ENCODE measurements at places on chromosomes 3 and 15.

GRCh38 chr3:185654758-185655145, 68.7 kb downstream of the SENP2 start:
- H3K27ac ChIP-seq, result no peak overlapping the region
- no peak overlapping the region for H3K4me3 ChIP-seq
- H3K4me1 ChIP-seq, result no peaks in the 10 kb centered on the region
- H3K27me3 ChIP-seq, result no peaks in the 10 kb centered on the region
- no peaks in the 10 kb centered on the region for H3K36me3 ChIP-seq

- H3K27me3 ChIP-seq, result no peaks in the 10 kb centered on the region
- no peak overlapping the region for H3K4me3 ChIP-seq
- no peak for DNase-seq
- no peaks in the 10 kb centered on the region for H3K4me1 ChIP-seq
- H3K36me3 ChIP-seq, result no peaks in the 10 kb centered on the region
Observed at GRCh38 chr3:155231792-155232191, 61.7 kb downstream of the STRIT1 start.

DNA sequence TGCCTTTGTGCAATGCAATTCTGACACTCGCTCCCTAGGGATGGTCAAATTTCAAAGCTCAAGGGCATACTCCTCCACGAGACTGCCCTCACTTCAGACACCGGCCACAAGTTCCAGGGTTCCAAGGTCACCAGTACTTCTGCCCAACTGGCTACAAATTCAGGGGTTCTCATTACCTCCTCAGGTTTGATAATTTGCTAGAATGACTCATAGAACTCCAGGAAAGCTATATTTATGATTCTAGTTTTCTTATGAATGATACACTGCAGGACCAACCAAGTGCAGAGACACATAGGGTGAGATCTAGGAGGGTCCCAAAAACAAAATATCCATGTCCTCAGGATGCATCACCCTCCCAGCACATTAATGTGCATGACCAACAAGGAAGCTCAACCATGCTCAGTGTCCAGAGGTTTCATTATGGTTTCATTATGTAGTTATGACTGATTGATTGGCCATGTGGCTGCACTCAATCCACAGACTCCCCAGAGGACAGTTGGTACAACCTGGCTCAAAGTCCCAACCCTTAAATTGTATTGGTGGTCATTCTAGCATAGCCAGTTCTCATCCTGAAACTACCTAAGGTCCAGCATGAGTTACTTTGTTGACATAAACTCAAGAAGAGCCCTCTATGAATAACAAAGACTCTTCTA, 170.4 kb upstream of the LRRN1 start:
- no peak overlapping the region for H3K4me3 ChIP-seq
- no peak overlapping the region for H3K27ac ChIP-seq
- H3K4me1 ChIP-seq, result no peaks in the 10 kb centered on the region
- no peak for DNase-seq
- H3K27me3 ChIP-seq, result no peaks in the 10 kb centered on the region

DNA sequence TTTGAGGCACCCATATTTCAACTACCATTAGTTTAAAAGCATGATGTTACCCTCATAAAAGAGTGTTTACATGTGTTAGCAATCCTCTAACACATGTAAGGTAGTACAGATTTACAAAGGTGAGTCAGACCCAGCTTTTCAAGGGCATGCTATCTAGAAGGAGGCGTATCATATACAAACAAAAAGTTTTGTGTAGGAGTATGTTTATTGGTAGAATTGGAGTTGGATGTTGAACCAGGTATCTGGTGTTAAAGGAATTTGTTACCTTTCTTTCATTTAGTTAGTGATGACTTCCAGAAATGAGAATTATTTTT, 2.4 kb downstream of the HACD3 start:
- no peaks in the 10 kb centered on the region for H3K27me3 ChIP-seq
- no peak for DNase-seq
- H3K4me3 ChIP-seq, result no peak overlapping the region
- no peak overlapping the region for H3K27ac ChIP-seq

DNA sequence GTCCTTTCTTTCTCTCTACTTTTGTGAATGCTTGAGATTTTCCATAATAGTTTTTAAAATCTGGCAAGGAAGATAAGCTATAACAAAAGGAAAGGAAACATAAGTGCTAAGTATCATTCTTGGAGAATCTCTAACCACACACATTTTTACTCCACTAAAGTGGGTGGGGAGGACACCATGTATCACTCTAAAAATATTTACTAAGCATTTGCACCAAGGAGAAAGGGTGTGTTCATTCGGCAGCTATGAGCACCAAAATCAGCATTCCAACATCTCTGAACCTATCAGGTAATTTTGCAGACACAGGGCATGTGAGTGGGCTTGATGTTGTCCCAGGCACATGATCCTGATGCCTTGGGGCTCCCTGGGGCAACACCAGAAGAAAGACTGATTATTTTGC, 5.5 kb downstream of the B4GALT4 start:
- H3K27ac ChIP-seq, result peak overlapping the region; percentile 48
- H3K4me1 ChIP-seq, result peaks cover 63% of the 10 kb centered on the region

DNA sequence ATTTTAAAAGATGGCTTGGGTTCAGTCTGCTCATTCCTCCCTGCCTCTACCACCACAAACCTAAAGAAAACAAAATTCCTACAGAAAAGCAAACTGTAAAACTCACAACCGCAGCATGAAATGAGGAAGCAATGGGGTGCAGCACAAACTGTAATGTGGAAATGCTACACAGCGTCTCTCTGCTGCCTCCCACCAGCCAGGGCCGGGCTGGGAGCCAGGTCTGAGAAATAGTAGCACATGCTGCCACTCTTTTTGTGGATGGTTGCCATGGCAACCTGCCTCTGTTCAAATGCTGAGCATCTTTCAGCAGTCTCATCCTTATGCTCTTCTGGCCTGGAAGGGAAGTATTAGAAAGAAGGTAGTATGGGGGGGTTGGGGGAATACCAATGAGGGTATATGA, 55.4 kb downstream of the EOMES start:
- H3K4me1 ChIP-seq, result peaks cover 22% of the 10 kb centered on the region
- peak; percentile 39 for DNase-seq
- no peaks in the 10 kb centered on the region for H3K27me3 ChIP-seq
- no peaks in the 10 kb centered on the region for H3K36me3 ChIP-seq

DNA sequence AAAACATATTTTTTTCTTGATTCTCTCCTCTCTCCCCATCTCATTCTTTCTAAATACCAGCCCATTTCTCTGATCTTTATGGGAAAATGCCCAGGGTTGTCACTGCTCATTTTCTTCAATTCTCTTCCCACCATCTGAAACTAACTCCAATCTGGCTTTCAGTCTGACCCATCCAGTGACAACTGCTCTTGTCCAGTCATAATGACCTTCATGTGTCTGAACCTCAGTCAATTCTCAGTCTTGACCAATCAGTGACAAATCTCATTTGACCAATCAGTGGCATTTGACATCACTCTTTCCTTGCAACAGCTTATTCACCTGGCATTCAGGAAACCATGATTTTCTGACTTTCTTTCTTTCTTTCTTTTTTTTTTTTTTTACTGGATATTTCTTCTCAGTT, 15.1 kb downstream of the VEPH1 start:
- no peak overlapping the region for H3K4me3 ChIP-seq
- peaks cover 12% of the 10 kb centered on the region for H3K27me3 ChIP-seq
- no peaks in the 10 kb centered on the region for H3K36me3 ChIP-seq
- H3K4me1 ChIP-seq, result no peaks in the 10 kb centered on the region
- no peak overlapping the region for H3K27ac ChIP-seq
- no peak for DNase-seq

DNA sequence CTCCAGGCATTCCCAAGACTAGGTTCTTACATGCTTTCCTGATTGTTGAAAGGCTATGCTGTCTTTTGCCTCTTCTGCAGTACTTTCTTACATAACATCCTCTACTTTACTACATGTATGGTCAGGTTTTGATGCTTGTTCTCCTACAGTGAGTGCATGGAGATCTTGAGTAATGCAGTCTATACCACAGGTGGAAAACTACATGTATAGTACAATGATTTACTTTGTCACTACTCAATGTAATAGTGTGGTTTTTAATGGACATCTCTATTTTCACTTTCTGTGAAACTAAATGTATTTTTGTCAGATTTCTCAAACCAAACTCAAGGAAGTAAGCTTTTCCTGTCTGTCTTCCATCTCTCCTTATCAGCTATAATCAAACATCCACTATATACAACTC, 657.0 kb downstream of the TUSC7 start:
- no peak overlapping the region for H3K27ac ChIP-seq
- H3K36me3 ChIP-seq, result no peaks in the 10 kb centered on the region
- DNase-seq, result no peak
- no peak overlapping the region for H3K4me3 ChIP-seq
- no peaks in the 10 kb centered on the region for H3K27me3 ChIP-seq

DNA sequence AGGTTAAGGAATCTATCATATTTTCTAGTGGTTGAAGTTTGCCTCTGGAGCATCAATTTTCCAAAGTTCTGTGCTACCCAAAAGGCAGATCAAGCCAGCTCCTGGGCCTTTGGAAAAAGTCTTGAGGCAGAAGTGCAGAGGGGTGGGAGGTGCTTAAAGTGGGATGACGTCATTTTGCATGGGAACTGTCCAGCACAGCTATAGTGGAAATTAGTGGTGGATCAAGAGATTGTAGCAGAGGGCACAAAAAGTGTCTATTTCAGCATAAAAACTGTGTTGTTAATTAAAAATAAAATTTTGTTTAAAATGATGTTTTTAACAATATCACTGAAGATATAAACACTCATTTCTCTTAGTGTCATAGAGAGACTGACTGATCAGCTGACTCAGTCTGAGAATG, 221.9 kb downstream of the LRRN1 start:
- H3K4me1 ChIP-seq, result no peaks in the 10 kb centered on the region
- H3K27me3 ChIP-seq, result no peaks in the 10 kb centered on the region
- no peak overlapping the region for H3K27ac ChIP-seq
- no peak for DNase-seq

DNA sequence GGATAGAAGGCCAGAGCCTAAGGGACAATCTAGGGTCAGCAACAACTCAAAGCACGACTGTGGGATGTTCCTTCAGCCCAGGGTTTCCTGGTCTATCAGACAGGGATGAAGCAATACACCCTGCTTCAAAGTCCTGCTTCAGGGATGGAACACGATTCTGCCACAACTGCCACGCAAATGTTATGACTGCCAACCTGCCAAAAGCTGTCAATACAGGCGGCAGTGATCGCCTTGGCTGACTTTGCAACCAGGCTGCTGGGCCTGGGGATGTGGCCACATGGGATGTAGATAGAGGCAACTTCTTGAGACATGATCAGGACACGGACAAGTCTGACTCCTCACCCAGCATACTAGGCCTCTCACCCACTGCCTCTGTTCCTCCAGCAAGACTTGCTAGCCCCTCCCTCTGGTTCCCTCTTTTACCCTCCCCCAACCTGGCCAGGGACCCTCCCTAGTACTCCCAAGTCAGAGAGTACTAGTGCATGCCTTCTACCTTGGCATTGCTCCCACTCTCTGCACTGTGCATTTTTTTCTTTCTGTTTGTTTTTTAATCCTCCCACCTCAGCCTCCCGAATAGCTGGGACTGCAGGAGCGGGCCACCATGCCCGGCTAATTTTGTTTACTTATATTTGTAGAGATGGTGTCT, 7.6 kb downstream of the CCDC12 start:
- DNase-seq, result no peak
- H3K27ac ChIP-seq, result no peak overlapping the region
- H3K4me1 ChIP-seq, result peaks cover 81% of the 10 kb centered on the region
- no peaks in the 10 kb centered on the region for H3K27me3 ChIP-seq

GRCh38 chr3:87045473-87045872, 54.5 kb upstream of the VGLL3 start:
- H3K27me3 ChIP-seq, result no peaks in the 10 kb centered on the region
- no peaks in the 10 kb centered on the region for H3K36me3 ChIP-seq
- H3K27ac ChIP-seq, result no peak overlapping the region
- H3K4me3 ChIP-seq, result no peak overlapping the region

- no peak overlapping the region for H3K27ac ChIP-seq
- H3K27me3 ChIP-seq, result peaks cover 15% of the 10 kb centered on the region
- DNase-seq, result no peak
- H3K4me3 ChIP-seq, result no peak overlapping the region
- no peaks in the 10 kb centered on the region for H3K36me3 ChIP-seq
Observed at GRCh38 chr3:11185564-11186317, 31.4 kb downstream of the HRH1 start.

- no peak overlapping the region for H3K4me3 ChIP-seq
- no peaks in the 10 kb centered on the region for H3K27me3 ChIP-seq
- peak overlapping the region; percentile 2 for H3K27ac ChIP-seq
- DNase-seq, result no peak
- peaks cover 57% of the 10 kb centered on the region for H3K4me1 ChIP-seq
- peaks cover 31% of the 10 kb centered on the region for H3K36me3 ChIP-seq
Observed at GRCh38 chr3:194489736-194490612, 3.2 kb upstream of the ATP13A3 start.

GRCh38 chr3:45603226-45603625, 8.7 kb downstream of the LIMD1 start:
- H3K4me3 ChIP-seq, result no peak overlapping the region
- peaks cover 33% of the 10 kb centered on the region for H3K4me1 ChIP-seq
- DNase-seq, result no peak
- no peak overlapping the region for H3K27ac ChIP-seq

GRCh38 chr3:112634786-112635541, 6.0 kb downstream of the CCDC80 start:
- H3K27me3 ChIP-seq, result peaks cover 6% of the 10 kb centered on the region
- H3K27ac ChIP-seq, result no peak overlapping the region
- peaks cover 3% of the 10 kb centered on the region for H3K4me1 ChIP-seq
- no peak for DNase-seq

DNA sequence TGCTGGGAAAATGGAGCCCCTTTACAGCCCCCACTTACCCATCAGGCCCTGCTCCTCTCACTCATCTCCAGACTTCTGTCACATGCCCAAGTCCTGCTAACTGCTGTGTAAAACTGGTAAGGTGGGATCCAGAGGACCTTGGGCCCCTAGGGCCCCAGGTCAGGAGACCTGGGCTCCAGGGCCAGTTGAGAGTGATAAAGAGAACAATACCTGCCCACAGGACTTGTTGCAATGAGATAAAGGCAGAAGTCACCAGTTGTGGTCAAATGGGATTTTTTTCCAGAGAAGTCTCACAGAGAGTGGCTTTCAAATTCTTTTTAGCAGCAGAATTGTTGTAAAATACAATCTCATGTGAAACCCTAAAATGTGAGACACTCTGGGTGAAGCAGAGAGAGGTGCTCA, 753 bp downstream of the FURIN start:
- no peak for DNase-seq
- H3K36me3 ChIP-seq, result peaks cover 12% of the 10 kb centered on the region

- peaks cover 24% of the 10 kb centered on the region for H3K4me1 ChIP-seq
- H3K27ac ChIP-seq, result no peak overlapping the region
- H3K27me3 ChIP-seq, result no peaks in the 10 kb centered on the region
- peaks cover 1% of the 10 kb centered on the region for H3K36me3 ChIP-seq
Observed at GRCh38 chr3:30737743-30738499, 131.5 kb downstream of the TGFBR2 start.
